ENCODE measurements at places on chromosomes 7 and 10. TPM values are rescaled to one million over a fixed set of nuclear protein-coding genes. Genes with fewer than 3 reads are reported as not detected.

RRP12 gene
- 25.6 TPM for total RNA-seq

SPDYE2B gene
- not detected for total RNA-seq

ZNF117 gene
- 12.9 TPM for total RNA-seq

JCAD gene
- total RNA-seq, result 13.2 TPM

DNA sequence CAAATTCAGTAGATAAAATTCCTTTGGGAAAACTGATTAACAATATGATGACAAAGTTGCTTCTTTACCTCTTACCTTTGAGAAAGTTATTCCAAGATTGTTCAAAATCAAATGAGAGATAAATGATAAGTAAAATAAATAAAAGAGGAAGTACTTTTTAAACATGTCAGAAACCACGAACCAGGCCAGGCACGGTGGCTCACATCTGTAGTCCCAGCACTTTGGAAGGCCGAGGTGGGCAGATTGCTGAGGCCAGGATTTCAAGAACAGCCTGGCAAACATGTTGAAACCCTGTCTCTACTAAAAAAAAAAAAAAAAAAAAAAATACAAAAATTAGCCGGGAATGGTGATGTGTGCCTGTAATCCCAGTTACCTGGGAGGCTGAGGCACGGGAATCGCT, 296.6 kb downstream of the HGF start:
- no peak for DNase-seq

DNA sequence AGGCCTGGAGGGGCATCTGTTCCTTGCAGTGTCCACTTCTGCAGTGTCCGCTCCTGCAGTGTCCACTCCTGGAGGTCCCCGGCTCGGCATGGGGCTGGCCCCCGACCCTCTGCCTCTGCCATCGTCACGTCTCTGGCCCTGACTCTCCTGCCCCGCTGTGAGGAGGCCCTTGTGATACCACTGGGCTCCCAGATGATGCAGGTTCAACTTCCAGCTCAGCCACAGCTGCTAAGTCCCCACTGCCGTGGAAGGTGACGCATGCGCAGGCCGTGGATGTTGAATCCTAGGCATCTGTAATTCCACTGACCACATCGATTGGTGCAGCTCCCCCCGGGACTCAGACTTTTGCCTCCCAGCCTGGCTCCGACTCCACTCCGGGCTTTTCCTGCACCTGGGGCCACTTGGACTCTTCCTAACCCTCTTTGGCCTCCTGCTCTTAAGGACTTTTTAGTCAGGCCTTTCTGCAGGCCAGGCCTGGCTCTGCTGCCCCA, 95.1 kb downstream of the GLRX3 start:
- DNase-seq, result no peak

GRCh38 chr10:118003126-118003525, 43.6 kb downstream of the RAB11FIP2 start:
- peak; percentile 41 for DNase-seq

DNA sequence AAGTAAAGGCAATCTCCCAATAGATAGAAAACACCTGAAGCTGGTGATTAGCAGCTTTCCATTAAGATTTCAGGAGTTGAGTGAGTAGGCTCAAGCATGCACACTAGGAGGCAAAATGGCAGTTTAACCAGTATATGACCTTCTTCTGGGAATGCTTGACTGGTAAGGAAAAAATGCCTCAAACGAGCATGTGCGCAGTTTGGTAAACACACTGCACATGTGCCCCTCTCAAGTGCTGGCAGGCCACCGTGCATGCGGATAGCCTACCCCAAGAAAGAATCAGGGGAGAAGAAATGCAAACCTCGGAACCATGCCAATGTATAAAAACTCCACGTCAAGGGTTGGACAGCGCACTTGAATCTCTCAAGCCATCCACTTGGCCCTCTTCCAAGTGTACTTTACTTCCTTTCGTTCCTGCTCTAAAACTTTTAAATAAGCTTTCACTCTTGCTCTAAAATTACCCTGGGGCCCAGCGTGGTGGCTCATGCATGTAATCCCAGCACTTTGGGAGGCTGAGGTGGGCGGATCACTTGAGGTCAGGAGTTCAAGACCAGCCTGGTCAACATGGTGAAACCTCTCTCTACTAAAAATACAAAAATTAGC, 98.8 kb upstream of the CDK1 start:
- no peak for DNase-seq

DNA sequence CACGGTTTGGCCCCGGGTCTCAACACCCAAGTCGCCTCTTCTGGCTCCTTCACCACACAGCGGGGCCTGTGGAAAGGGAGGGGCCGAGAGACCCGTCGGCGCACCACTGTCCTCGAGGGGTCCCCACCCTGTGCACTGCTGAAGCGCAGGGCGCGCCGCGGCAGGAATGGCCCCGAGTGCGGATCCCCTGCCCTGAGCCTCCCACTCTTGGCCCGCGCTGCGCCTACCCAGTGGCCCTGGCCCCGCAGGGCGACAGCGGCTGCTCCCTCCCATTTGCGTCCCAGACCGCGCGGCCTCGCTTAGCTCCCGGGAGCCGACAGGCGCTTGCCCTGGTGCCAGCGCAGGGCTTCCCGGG, 2.1 kb upstream of the SFMBT2 start:
- DNase-seq, result no peak
